NT2/D1 (cell line): ENCODE measurements at places on chromosomes 11 and 22.

DNA sequence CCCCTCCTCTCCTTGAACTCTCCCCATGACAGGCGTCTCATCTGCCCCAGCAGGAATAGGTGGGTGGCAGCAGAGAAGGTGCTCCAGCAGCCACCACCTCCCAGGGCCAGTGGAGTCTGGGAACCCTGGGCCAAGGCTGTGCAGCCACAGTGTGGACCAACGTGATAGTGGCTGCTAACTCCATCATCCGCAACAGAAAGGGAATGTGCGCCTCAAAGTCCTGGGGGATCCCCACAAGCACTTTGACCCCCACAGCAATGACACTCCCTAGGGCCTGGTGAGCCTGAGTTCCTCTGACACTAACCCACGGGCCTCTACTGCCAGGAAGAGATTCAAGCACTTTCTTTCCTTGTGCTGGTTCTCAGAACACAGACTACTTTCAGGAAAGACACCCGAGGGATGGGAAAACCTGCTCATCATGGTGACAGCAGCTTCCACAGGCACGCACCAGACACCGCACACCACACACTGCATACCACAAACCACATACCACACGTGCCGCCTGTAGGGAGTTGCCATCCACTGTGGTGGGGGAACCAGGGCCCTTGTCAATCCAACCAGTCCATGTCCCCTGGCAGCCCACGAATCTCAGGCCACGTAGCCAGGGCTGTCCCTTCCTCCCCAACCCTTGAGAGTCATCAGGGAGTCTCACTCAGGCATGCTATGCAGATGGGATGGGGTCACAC lies 3.4 kb upstream of the SLC25A1 start:
- DNase-seq = no peak

DNA sequence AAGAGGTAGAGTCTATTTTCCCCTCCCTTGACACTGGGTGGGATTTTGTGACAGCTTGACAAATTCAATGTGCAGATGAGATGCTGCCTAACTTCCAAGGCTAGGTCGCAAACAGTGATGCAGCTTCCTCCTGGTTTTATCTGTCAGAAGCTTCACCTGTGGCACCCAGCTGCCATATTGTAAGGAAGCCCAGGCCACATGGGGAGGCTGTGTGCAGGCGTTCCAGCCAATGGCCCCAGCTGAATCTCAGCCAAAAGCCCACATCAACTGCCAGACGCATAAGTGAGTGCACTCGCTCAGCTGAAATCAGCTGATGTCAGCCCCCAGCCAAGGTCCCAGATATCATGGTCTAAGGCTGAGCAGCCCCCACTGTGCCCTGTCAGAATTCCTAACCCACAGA lies 24.8 kb upstream of the LINC01488 start:
- DNase-seq = no peak

- no peak for DNase-seq
These were observed 914.5 kb downstream of the METTL15 start for GRCh38 chr11:29022676-29023075.

- DNase-seq = peak; percentile 92
These were observed at the start of gene RAB36 for GRCh38 chr22:23144932-23145877. RAB36 (plus strand) TSS chr22:23145477; CDS start chr22:23146617, 1,140 bp downstream.

GRCh38 chr11:14971865-14972580 lies at the start of gene CALCA:
CALCA (minus strand) TSS chr11:14972351; CDS start chr11:14971192, 1,159 bp downstream.
- no peak for DNase-seq

DNA sequence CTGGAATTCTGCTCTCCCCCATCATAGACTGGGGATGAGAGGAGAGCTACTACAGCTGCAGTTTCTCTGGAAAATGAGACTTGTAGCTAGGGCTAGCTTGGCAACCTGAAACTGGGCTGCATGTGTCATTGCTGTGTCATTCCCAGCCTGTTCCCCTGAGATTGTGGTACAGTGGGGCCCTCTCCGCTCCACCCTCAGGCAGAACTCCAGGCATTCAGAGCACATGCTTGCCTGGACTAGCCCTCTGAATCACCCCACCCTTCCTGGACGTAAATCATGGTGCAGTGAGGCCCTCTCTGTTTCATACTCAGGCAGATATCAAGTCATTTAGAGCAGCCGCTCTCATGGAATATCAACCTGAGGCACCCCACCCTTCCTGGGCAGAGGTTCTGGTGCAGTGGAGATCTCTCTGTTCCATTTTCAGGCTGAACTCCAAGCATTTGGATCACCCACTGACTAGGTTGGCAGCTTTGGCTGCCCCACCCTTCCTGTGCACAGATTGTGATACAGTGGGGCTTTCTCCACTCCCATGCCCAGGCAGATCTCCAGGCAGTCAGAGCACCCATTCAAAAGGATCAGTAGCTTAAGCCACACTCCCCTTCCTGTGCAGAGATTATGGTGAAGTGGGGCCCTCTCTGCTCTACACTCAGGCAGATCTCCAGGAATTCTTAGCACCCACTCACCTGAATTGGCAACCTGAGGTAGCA lies 274.4 kb downstream of the C11orf87 start:
- no peak for DNase-seq

DNA sequence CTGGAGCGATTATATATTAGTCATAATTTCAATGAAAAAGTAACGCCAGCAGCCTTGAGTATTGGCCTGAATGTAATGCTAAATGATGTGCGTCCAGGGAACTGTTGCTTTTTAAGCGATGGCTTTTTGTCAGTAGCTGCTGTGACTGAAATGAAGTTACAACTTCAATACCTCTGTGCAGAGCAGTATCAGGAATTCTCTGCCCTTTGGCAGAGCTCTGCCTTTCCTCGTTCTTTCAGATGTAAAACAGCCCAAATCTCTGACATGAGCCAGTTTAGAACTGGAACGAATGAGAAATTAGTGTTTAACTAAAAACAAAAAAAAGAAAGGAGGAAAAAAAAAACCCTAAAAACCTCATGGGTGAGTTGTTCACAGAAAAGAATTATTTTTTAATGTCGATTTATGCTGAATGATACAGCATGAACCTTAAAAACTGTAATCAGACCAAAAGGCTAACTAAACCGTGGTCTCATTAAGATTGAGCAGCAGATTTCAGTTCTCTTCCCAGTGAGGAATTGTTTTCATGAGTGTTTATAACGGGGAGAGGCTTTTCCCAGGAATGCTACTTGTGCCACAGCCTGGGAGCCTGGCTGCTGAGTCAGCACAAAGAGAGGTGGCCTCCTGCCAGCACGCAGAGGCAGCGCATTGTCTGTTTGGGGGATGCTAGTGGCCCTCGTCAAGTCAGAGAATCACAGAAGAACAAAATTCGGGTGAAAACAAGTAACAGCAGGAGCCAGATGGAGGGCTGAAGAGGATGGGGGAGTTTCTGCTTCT lies 146.2 kb upstream of the RASSF10 start:
- peak; percentile 75 for DNase-seq

- DNase-seq = no peak
These were observed 328.8 kb downstream of the MIAT start for GRCh38 chr22:26985931-26986782.
